ENCODE measurements at places on chromosomes 16 and 17. TPM values are rescaled to one million over a fixed set of nuclear protein-coding genes. Genes with fewer than 3 reads are reported as not detected.

Gene HEXD
- 18.1 TPM for polyA plus RNA-seq

Gene PMP22
- polyA plus RNA-seq = not detected

Gene ESRP2
- 0.11 TPM for polyA plus RNA-seq

Gene GDPD3
- not detected for polyA plus RNA-seq

Gene DCUN1D3
- polyA plus RNA-seq = 1.4 TPM

Gene TP53TG3F
- not detected for polyA plus RNA-seq

Gene CMTM1
- 0.36 TPM for polyA plus RNA-seq

Gene SPNS3
- 7.3 TPM for polyA plus RNA-seq

Gene KCNH6
- polyA plus RNA-seq = not detected

Gene ERI2
- polyA plus RNA-seq = 1.8 TPM

Gene ZMYND15
- polyA plus RNA-seq = not detected

Gene IRX3
- polyA plus RNA-seq = not detected

Gene ZNF821
- 8.6 TPM for polyA plus RNA-seq

Gene SYCE1L
- 1.3 TPM for polyA plus RNA-seq

Data from naive thymus-derived CD4-positive, alpha-beta T cell (primary cell).